ENCODE measurements at places on chromosomes 16 and 17. TPM values are rescaled to one million over a fixed set of nuclear protein-coding genes. Genes with fewer than 3 reads are reported as not detected.

The CDT1 gene
- 12.9 TPM for total RNA-seq

The CLEC3A gene
- total RNA-seq: not detected

The ZNF629 gene
- total RNA-seq: 10.6 TPM

The DUS2 gene
- total RNA-seq: 19.1 TPM

The CDH5 gene
- 787 TPM for total RNA-seq

The TOM1L1 gene
- 5.2 TPM for total RNA-seq

The TPSG1 gene
- not detected for total RNA-seq

The CCL13 gene
- total RNA-seq: not detected

The ABI3 gene
- 45.7 TPM for total RNA-seq

The C16orf95 gene
- total RNA-seq: 2.9 TPM

The CHCT1 gene
- total RNA-seq: not detected

The TBC1D3B gene
- total RNA-seq: 1.1 TPM

The SMIM5 gene
- total RNA-seq: not detected
